H7 (cell line): ENCODE measurements at places on chromosomes 7 and 10. TPM values are rescaled to one million over a fixed set of nuclear protein-coding genes. Genes with fewer than 3 reads are reported as not detected.

DNA sequence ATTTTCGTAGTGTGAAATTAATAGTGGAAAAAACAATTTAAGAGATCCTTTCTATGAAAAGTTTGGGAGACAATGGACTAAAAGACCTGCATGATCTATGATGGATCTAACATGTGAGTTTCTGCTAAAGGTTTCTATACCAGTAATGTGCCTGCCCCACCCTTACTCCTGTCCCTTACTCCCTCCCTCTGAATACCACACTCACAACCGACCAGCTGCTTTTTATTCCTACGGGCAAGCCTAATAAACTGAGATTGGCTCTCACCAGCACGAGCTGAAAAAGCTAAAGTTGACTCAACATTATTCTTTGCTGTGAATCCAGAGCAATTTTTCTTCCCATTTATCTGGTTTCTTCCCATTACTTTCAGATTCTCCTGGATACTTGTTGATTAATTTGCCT lies 17.8 kb upstream of the REEP3 start:
- DNase-seq: no peak

GRCh38 chr7:92682330-92682729 lies 92.1 kb upstream of the FAM133B start:
- no peak for DNase-seq

DNA sequence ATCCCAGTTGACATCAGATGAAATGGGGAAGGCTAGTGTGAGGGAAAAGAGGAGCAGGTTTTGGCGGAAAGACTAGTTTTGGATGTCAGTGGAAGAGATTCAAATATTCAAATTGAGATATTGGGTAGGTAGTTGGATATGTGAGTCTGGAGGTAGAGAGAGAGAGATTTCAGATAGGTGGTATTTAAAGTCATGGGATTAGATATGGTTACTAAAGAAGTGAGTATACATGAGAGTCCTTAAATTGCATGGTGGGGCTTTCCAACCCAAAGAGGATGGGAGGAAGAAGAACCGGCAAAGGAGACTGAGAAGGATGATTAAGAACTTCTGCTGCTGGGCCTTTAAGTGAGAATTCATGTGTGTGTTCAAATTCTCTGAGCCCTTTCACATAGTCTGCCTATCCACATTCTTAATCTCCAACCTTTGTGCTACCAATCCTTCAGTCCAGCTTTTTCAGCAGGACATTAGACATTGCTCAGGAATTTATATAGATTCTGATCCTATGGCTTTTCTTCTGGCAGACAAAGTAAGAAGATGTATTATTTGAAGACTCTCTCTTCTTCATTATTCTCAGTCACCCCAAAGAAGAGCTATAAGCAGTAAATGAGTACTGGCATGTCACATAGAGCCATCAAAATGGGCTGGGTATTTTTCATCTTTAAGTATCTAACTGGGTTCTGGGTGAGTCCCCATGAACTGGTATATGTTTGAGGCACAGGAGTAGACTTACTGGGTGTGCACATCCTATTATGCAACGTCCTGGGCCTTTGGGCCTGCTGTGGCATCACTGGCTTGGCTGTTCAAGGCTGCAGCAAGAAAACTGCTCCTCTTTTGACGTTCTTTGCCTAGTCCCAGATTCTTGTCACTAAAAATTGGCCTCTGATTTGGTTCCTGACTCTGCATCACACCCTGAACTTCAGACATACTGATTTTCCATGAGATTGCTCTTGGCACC lies 33.6 kb downstream of the ST7 start:
- DNase-seq: no peak

GRCh38 chr10:30160271-30160982 lies 101.0 kb upstream of the JCAD start:
- peak; percentile 36 for DNase-seq

DNA sequence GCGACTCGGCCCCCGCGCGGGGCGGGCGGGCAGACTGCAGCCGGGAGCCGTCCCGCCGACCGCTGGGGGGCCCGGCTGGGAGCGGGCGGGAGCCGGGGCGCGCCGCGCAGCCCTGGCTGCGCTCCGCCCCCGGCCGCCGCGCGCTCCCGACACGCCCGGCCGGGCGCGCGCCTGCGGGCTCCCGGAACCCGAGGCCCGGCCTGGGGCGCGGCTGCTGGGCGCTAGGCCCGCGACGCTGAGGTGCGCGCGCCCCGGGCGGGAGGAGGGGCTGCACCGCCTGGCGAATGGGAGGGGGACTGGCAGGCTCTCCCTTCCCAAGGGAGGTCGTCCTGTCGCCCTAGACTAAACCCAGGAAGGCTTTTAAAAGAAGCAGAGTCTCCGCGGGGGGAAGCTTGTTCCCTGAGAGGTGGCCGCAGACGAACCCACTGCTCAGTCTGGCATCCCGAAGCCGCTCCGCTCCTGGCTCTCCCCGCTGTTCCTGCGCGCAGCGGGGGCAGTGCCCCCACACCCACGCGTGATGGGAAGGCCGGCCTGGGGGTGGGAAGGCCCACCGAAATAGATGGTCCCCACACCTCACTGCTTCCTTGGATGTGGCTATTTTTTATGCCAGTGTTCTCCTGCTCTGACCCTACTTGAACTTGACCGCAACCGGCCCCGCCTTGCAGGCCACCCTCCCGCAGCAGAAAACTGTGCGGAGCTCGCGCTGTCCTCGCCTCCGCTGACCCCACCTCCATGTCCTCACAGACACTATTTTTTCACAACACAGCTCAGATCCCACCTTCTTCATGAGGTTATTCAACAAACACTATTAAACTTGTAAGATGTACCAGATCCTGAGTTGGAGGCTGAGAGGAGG lies at the start of gene VOPP1:
Gene VOPP1 (minus strand): TSS at position 125 of the 856 bp plus-strand sequence. CDS start 178 bp downstream, outside the sequence.
- DNase-seq: peak; percentile 97

DNA sequence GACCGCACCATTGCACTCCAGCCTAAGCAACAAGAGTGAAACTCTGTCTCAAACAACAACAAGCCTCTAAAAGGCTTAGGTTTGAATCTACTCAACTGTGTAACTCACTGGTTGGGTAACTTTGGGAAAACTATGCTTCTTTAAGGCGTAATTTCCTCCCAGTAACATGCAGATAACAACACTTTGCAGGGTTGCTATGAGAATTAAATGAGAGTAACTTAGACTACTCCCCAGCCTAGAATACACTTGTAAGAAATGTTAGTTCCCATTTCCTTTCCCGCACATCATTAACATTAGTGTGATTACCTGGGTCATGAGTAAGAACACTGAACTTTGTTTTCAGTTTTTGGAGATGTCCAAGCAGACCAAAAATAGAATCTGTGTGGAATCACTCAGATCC lies 5.4 kb upstream of the MYPN start:
- DNase-seq: no peak

CTNNA3 gene
- total RNA-seq: 2.3 and 10.6 TPM in 2 replicates

SH2D4B gene
- total RNA-seq: not detected in 2 replicates

SGCE gene
- 25.8 and 28.4 TPM in 2 replicates for total RNA-seq
